ENCODE measurements at places on chromosomes 1 and 21.

DNA sequence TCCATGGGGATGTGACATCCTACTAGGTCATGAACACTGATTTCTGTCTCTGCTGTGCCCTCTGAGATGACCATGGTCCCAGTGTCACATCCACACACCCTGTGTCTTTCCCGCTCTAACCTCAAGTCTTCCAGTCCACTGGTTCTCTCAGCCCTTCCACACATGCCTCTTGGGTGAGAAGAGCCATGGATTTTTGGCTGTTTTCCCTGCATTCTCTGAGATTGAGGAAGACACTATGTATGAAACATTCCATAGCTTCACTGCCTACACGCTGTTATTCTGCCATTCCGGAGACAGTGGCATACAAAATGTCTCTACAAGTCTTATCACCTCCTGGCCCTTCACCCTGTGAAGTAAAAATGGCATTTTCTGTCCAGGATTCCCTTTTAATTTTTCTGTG is 247.3 kb downstream of the BACH1 start:
- no peak for DNase-seq

GRCh38 chr1:33188572-33189275 is 6.9 kb upstream of the TRIM62 start:
- DNase-seq, result no peak

- DNase-seq, result no peak
Measured at GRCh38 chr21:33254766-33255165, 11.4 kb upstream of the IL10RB start.

- no peak for DNase-seq
Measured at GRCh38 chr1:155218854-155219591, 10.5 kb downstream of the MTX1 start.

DNA sequence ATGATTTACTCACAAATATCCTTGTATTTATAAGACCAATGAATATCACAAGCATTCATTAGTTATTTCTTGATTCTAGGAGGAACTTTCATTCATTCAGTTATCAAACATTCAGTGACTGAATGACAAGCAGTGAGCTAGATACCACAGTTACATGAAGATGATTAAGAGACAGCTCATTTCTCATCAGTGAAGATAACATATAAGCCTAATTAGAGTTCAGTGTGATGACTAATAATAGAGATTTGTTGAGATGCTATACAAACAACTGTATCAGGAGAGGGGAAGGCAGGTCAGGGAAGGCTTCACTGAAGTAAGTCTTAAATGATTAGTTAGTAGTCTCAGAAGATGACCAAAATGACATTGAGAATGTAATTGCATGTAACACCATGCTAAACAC is 14.6 kb upstream of the C1orf105 start:
- DNase-seq, result no peak

DNA sequence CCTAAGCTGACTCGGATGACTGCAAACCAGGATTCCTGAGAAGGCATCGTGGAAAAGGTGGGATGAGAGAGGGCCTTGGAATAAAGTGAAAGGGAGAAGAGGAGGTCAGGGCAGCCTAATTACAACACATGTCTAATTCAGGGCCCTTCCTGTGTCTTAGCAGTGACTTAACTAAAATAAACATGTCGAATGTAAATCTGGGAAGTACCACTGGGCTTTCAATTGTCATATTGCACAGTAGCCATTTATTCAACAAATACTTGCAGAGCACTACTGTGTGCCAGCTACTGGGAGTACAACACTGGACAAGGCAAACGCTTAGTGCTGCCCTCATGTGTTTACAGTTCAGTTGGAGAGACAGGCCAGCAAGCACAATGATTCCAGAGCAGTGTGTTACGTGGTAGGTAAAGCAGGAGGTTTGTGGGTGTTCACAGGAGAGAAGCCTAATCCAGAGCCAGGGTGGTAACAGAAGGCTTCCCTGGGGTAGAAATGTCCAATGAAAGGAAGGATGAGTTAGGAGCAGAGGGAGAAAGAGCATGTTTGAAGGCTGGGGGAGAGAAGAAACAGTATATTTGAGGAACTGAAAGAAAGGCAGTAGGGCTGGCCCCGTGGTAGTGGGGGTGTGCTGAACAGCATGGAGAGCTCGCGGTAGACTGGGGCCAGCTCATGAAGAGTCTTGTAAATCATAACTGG is 38.0 kb upstream of the RASAL2 start:
- DNase-seq, result no peak

DNA sequence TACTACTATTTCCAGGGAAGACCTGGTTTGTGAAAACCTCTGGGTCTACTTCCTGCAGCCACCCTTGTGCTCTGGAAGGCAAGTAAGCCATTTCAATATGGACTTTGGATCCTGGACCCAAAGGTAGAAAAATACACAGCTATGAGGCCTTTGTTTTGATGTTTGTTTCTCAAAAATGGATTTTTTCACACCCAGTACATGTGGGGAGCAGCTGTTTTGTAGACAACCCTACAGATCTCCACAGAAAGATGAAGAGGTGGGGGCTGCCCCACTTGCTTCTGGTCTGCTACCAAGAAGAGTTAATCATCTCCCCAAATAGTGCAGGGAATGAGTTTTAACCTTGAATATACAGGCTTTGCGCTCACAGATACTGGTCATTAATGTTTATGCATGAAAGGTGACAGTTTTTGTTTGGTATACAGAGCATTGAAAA is 29.2 kb downstream of the ZNF281 start:
- no peak for DNase-seq

DNA sequence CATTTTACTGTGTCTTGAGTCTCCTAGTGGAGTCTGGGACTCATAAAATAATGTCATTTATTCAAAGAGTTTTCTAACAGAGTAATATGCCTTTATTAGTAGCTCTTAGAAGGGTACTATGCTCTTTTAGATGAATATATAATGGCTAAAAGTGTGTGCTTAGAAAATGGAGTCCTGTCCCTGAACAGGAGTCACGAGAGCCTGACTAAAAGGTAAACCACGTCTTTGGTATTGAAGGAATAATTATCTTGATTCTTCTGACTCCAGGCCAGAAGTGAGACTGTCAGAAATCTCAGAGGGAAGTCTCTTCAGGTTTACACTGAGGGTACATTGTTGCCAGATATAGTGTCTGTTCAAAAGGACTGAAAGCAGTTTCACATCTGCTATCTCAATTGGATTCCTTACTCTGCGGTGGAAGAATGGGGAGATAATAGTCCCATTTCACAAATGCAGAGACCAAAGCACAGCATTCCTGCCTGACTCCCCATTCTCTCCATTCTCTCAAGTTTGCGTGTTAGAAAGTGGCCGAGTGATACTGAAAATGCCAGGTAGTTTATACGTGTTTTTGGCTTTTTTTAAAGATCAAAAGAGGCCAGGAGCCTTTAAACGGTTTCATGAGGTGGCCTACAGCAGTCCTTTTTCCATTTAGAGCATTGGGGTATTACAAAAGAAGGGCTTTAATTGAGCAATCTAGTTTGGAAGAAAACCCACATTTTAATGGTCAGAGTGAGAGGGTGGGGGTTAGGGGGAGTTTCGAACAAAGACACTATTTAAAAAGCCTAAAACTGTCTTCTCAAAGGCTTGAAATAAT is 176.6 kb downstream of the VPS13D start:
- DNase-seq, result no peak

DNA sequence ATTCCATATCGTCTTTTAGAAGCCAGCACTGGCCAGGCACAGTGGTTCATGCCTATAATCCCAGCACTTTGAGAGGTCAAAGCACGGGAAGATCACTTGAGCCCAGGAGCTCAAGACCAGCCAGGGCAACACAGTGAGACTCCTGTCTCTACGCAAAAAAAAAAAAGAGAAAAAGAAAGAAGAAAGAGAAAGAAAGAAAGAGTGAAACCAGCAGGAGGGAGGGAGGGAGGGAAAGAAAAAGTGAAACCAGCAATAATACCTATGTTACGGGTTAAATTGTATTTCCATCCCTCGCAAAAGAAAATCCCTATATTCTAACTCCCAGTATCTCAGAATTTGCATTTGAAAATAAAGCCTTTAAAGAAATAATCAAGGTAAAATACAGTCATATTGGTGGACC is 10.4 kb downstream of the COP1 start:
- DNase-seq, result no peak

DNA sequence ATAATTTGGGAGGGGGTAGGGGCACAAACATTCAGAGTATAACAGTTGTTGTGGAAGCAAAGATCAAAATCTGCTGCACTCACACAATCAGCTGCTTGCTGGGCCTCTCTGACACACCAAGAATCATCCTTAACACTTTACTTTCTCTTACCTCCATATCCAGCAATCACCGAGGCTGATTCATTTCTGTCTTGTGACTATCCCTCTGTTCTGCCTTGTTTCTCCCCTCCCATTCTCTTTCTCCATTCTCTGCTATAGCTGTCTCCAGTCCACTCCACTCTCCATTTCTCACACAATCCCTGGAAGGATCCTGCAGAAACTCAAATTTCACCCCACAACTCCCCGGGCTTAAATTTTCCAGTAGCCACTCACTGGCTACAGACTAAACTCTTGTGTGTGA is 91.8 kb upstream of the NGF start:
- DNase-seq, result no peak

GRCh38 chr1:117231748-117232373 is 21.1 kb upstream of the VTCN1 start:
- no peak for DNase-seq

DNA sequence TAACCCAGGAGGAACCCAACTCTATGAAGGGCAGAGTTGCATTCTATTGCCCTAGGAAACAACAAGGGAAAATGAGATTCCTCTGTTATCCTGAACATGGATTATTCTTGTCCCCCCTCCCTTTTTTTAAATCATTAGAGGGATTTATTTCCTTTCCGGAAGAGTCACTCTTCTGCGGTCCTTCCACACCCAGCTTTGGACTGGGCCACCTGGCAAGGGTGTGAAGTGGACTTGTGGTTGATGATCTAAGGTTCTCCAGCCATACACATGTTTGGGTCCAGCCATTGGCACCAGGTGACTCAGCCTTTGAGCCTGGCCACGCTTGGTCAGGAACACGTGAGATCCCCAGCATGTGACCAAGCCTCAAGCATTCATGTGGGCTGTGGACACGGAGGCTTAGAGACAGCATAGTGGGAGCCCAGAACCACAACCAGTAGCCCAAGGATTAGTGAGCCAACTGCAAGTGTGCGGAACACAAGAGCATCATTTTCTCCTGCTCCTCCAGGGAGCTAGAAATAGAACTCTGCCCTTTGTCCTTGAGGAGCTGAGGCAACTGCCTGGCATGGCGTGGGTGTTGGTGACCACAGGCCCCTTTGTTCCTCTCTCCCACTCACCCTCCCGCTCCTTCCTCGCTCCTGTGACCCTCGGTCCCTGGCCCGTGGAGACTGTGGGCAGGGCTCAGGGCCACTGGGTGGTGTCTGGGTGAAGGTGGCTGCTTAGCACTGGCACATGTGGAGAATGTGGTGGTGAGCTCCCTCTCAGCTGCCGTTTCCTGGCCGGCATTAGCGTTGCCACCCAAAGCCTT is 50.1 kb downstream of the NENF start:
- no peak for DNase-seq

DNA sequence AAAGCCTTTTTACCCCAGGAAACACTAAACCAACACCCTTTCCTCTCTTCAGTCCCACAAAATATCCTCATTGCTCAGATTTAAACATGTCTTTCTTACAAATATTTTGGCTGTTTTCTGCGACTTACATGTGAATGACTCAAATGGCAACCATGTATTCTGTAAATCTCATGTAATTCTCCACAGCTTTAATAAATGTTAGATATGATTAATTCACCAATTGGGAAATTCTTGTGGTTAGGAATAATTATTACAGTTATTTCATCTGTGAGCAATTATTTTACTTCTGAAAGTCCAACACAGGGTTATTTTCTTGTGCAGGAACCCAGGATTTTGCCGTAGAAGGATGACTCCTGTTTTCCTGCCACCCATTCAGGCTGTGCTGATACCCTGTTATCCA is 431.5 kb downstream of the LMO4 start:
- DNase-seq, result no peak

GRCh38 chr1:220690140-220691052 is at the start of gene C1orf115:
TSS of gene C1orf115 (plus strand) at chr1:220690363. CDS start at chr1:220690403, 40 bp downstream.
- DNase-seq, result peak; percentile 78

DNA sequence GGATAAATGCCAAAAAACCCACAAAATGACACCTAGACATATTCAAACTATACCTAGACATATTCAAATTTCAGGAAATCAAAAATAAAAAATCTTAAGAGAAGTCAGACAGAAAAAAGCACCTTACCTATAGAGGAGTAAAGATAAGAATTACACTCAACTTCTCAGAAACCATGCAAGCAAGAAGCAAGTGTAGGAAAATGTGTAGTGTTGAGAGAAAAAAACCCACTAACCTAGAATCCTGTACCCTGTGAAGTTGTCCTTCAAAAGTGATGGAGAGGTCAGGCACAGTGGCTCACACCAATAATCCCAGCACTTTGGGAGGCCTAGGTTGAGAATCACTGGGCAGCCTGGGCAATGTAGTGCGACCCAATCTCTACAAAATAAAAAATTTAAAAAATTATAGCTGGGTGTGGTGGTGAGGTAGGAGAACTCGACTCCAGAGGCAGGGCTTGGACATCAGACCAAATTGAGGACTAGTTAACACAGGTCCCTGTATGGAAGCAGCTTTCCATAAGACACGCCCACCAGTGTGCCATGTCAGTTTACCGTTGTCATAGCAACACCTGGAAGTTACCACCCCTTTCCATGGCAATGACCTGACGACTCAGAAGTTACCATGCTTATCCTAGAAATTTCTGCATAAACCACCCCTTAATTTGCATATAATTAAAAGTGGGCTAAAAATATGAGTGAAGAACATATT is 20.7 kb downstream of the PDIK1L start:
- DNase-seq, result no peak

DNA sequence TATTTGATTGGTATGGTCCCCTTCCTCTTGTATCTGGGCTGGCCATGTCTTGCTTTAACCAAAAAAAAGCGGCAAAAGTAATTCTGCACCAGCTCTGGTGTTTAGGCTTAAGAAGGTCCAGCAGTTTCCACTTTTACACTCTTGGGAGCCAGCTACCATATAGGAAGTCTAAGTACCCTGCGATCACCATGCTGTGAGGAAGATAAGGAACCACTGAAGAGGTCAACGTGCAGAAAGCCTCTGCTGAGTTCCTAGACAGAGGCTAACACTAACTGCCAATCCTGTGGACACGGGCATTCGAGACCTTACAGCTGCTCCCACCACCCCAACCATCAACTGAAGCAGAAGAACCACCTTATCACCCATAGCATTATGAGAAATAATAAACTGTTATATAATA is 331.4 kb downstream of the VAV3 start:
- DNase-seq, result no peak

- DNase-seq, result no peak
Measured at GRCh38 chr1:58883037-58883887, 99.4 kb upstream of the JUN start.
